ENCODE measurements at places on chromosomes 4 and X. TPM values are rescaled to one million over a fixed set of nuclear protein-coding genes. Genes with fewer than 3 reads are reported as not detected.
A peak's percentile ranks its signal among the peaks of the same experiment; 100 is the strongest.

NAT8L gene
- total RNA-seq: 0.17 TPM

CSAG3 gene
- not detected for total RNA-seq

DNA sequence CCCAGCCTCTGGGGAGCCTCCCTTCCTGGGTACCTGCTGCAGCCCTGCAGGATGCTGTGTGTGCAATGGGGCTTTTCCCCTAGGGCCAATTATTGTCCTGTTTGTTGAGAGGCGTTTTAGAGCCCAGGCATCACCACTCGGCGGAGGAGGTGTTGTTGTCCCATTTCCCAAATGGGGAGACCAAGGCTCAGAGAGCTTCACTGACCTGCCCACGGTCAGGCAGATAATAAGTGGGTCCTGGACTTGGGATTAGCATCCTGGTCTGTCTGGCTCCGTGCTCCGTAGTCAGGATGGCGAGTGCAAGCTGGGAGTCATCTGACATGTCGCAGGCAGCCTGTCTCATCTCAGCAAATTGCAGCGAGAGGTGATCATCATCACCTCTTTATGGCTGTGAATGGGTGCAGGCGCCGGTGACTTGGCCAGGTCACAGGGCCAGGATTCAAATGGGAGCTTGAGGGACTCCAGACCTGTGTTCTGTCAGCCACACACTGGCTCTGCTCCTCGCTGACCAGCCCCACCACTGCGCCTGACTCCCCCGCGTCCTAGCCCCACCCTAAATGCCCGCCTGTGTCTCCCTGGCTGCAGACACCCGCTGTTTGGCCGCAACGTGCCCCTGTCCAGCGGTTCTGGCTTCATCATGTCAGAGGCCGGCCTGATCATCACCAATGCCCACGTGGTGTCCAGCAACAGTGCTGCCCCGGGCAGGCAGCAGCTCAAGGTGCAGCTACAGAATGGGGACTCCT lies 16.6 kb downstream of the HTRA3 start:
- DNase-seq: no peak

DNA sequence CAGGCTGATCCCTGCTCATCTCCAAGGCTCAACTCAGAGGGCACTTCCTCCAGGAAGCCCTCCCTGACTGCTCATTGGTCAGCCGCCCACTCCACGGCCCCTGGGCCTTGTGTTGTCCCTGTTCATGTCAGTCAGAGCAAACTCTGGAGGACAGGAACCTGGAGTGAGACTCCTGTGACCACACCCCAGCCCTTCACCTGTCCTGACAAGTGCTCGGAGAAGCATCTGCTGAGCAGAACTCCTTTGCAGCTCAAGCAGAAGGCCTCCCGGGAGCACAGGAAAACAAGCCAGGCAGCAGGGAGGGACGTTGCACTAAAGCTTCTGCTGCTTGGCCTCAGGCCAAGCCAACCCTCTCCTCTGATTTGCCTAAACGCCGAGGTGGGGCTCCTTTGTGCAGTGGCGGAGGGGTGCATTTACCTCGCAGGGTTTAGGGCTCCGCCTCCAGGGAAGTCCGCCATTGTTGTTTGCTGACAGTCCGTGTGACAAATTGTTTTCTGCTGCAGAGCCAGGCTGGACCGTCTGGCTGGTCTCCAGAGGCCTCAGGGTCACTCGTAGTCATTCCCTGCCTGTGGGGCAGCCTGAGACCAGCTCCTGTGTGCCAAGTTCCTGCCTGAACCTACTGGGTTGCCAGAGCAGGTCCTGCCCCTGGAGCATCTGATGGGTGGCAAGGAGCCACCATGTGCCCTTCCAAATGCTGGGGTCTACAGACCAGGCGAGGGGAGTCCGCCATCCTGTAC lies 61.8 kb downstream of the C4orf50 start:
- DNase-seq: peak; percentile 14

DNA sequence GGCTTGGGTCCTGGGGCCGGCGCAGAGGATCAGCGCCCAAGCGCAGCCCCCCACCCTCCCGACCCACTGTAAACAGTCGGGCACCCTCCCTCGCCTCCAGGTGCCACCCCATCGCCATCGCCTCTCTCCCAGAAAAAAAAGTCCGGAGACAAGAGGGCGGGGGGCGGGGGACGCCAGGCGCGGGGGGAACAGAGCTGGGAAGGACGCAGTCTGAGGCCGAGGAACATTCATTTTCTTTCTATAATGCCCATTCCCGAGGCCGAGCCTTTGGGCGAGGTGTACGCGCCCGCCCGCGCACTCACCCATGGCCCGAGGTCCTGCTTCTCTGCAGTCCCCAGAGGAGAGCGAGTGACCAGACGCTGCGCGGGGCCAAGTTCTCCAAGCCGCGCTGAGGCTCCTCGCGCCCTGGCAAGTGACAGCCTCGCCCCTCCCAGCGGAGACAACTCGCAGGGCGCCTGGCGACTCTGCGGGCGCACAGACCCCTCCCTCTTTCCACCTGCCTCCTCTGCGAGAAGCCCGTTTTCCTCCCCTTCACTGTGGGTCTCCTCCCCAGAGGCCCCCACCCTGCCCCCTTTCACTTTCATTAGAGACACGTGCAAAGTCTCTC lies 63.5 kb upstream of the WDR17 start:
- no peak for DNase-seq

DNA sequence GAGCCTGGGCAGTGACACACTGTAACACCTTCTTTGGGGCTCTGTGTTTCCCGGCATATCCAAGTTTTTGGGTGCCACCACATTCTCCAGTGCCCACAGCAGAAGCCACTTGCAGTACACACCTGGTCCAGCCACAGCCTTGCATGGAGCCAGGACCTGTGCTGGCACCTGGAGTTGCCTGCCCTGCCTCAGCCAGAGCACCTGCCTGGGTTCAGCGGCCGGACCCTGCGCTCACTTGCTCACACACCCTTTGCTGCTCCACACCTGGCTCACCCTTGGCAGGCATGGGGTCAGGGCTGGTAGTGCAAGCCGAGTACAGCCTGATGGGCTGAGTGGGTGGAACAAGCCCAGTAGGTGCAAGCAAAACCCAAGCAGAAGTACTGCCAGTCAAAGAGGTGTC lies 1511.1 kb downstream of the TECRL start:
- no peak for DNase-seq

PRRG3 gene
- not detected for total RNA-seq

- peak; percentile 13 for DNase-seq
Measured at GRCh38 chr4:88991746-88992145, 65.2 kb downstream of the FAM13A start.

DNA sequence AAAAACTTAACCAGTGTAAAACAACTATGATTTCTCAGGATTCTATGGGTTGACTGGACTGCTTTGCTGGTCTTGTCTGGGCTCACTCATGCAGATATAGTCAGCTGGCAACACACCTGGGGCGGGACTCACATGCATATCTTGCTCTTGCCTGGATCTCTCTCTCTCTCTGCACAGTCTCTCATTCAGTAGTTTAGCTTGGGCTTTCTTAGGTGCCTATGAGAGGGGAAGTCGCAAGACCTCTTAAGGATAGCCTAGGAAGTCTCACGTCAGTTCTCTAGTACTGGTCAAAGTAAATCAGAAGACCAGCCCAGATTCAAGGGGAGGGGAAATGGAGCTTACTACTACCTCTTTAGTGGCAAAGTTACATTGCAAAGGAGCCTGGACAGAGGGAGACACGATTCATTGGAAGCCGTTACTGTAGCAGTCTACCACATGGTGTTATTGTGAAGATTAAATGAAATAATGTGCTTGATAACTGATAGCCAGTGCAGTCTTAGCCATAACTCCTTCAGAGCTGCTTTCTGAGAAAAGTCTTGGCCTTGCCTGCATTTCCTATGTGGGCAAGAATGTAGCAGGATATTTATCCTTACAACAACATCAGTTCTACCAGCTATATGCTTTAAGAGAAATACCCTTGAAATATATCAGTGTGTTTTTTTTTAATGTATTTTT lies 2.1 kb downstream of the COPS4 start:
- DNase-seq: peak; percentile 22

PNMA6F gene
- total RNA-seq: not detected

DNA sequence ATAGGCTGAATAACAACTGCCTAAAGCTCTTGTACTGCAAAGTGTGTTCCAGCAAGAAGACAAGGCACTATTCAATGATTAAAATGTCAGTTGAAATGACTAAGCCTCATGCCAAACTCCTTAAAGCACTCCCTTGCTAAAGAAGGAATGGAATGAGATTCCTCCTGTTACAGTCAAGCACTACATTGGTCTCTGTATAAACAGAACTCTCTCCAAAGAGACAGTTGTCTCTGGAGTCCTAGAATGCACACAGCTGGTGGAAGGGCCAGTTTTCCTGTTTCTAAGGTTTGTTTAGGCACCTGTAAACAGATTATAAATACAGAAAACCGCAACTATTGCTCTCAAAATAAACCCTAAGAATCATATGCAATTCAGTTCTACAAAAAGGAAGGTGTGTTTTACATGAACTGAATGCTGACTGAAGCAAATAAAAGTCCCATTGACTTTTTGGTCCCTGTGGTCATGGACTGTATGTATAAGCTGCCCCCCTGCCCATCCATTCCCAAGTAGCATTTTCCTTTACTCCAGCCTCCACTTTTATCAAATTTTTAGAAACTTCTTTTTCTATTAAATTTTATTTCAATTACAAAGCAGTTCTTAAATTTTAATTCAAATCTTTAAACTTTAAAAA lies 47.0 kb downstream of the FAT1 start:
- DNase-seq: peak; percentile 98

GRCh38 chrX:136112286-136112685 lies 35.0 kb upstream of the FHL1 start:
- no peak for DNase-seq

- peak; percentile 87 for DNase-seq
Measured at GRCh38 chrX:39705290-39705689, 392.5 kb downstream of the BCOR start.

CCNQ gene
- 42.2 TPM for total RNA-seq

SLC6A14 gene
- 0.69 TPM for total RNA-seq

- no peak for DNase-seq
Measured at GRCh38 chr4:11183356-11183740, 245.3 kb downstream of the HS3ST1 start.

TKTL1 gene
- total RNA-seq: not detected

GRCh38 chrX:85516131-85516530 lies 136.7 kb upstream of the POF1B start:
- DNase-seq: no peak

Data from renal cortical epithelial cell (primary cell).